NCI-H1105 treated with DMSO at 0.1 percent for 48 hours (cell line): ENCODE measurements at places on chromosomes 3 and 15.

DNA sequence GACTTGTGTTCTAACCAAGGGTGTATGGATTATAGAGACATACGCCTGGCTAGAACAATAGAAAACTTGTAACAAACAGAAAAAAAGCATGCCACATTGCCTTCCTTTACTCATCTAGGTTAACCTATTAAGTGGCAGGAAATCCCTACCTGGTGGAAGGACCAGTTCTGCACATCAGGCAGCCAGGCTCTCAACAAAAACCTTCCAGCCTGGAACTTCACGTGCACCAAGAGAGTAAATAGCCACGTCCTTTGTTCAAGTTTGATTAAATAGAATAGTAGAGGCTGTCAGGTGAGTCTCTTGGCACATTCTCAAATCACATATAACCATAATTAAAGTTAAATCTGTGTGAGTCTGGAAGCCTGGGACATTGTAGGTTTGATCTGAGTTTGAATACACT, 85.0 kb upstream of the DPH6 start:
- peak; percentile 22 for DNase-seq

DNA sequence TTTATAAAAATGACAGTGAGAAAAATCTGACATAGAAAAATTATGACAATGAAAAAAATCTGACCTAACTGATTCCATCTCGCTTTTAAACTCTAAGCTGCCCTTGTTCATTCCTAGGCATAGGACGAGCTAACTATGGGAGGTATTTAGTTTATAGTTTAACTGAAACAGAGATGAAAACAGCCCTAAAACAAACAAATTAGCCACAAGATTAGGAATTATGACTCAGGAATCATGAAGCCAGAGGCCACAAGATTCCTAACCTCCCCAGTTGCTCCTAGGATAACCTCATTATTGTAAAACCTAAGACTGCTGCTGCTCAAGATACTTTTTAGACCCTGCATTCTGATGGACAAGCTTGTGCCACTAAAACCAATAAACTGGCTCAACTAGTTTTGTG, 122.7 kb upstream of the MNS1 start:
- DNase-seq = no peak

DNA sequence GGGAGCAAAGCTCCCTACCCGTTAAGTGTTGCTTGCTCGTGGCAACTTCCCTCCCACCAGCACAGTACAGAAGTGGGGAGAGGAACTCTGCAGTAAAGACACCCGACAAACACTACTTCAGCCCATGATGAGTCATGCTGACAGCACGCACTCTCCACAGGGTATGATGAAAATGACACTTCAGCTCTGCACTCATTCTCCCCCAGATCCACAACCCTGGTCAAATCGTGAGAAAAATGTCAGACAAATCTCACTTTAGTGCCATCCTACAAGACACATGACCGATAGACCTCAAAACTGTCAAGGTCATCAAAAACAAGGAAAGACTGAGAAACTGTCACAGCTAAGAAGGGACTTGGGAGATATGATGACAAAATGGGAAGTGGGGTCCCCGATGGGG, 278.9 kb downstream of the OCA2 start:
- no peak for DNase-seq

- DNase-seq = no peak
These were observed 71.3 kb upstream of the VEPH1 start for GRCh38 chr3:157574531-157574930.

DNA sequence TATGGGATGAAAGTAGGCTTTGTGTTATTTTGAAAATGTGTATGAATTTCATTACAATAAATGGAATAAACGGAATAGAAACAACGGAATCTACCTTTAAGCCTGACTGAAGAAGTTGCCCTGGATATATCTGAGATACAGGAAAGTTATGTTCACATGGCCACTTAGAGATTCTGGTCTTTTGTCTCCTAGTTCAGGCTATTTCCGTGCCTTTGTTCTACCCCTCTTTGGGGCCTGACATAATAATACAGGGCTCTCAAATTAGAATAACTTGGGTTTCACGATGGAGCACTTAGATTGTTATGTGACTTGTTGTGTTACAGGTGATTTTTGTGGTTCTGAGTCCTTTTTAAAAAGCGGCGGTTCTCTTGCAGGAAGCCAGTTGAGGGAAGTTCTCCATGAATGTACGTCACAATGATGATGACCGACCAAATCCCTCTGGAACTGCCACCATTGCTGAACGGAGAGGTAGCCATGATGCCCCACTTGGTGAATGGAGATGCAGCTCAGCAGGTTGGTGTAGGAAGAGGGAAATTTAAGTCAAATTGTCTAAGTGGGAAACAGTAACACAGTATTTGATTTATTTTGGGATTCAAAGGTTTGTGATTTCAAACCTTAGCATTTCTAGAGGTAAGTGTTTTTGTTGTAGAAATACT, 72.8 kb downstream of the FNDC3B start:
- no peak for DNase-seq

DNA sequence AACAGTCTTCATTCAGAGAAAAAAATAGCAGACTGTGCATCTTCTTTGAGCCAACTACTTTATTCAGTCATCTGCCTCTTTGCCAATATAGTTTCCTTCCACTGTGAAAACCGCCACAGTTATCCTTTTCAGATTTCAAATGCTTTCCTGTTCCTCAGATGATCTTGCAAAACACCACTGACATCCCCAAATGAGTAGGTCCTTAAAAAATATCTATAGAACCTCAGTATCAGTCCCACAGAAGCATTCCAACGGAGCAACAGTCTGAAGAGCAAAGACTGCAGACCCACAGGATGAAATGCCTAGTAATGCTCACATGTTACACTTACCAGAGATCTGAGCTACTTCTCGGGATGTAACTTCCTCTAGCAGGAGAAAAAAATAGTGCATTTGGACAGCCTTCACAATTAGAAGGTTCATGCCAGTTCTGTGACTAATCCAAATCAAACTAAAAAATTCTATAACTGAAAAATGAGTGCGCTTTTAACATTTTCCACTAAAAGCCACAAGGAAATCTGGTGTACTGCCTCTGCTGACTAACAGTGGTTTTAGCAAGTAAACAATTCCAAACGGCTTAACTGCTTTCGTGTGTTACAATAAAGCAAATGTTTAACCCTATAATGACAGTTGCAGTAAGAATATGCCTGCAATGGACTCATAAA, at the start of gene ANKRD28:
TSS of gene ANKRD28 (minus strand) at position 338 of the 662 bp plus-strand sequence. CDS start 1,458 bp downstream, outside the sequence.
- no peak for DNase-seq

DNA sequence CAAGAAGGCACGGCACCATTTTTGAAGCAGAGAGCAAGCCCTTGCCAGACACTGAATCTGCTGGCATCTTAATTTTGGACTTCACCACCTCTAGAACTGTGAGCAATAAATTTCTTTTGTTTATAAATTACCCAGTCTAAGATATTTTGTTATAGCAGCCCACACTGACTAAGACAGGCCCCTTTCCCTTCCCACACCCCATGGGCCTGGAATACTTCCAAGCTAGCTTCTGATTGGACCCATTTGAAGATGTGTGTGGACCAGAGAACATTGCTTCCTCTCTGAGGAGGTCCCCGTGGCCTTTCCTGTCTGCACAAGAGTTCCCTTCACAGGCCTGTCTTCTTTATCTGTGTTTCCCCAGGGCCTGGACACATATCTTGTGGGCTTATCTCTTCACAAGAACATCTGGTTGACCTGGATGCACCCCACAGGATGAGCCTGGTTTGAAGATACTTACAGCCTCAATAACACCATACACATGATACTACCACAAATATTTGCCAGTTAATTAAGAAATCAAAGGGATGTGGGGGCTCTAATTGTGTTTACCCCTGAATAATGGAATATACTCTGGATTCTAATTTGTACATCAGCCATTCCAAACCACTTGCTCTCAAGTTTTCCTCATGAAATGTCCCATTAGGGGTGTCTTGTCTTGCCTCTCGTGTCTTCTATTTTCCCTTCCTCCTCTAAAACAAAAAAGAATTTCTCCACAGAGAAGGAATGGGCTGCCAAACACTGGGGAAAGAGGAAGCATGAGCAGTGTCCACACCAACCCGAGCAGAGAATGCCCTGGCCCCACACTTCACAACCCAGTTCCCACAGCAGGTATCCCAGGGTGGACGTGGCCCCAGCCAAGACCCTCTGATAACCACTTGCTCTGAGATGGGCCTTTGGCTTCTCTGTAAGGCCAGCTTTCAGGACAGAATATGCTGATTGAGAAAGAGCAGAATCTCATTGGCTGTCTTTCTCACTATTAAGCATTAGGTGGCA, 42.5 kb downstream of the GLB1 start:
- DNase-seq = no peak

- no peak for DNase-seq
These were observed 9.7 kb upstream of the ARID3B start for GRCh38 chr15:74531144-74531811.

- DNase-seq = no peak
These were observed 17.7 kb downstream of the NTRK3 start for GRCh38 chr15:88238618-88239430.

GRCh38 chr3:89436846-89437245, 329.4 kb downstream of the EPHA3 start:
- no peak for DNase-seq

DNA sequence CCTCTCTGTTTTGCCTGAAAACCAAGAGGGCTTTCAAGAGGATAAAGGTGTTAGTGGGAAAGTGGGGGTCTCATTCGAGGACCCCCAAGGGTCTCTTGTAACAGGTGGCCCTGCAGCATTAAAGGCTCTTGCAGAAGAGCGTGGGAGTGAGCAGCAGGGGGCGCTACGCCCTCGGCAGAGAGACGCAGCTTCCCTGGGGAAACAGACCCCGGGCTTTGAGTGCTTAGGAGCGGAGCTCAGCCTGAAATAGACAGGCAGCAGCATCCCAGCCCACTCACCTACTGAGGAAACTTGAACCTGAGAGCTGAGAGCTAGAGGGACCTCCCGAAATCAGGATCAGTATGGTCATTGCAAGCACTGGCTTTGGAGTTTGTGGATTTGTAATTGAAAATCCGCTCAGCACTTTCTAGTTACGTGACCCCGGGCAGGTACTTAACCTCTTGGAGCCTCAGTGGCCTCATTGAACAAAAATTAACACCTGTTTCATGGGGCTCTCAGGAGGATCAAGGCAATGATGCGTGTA, 25.7 kb downstream of the RPLP1 start:
- DNase-seq = peak; percentile 79

GRCh38 chr3:50275996-50276761, 2.7 kb upstream of the LSMEM2 start:
- no peak for DNase-seq

DNA sequence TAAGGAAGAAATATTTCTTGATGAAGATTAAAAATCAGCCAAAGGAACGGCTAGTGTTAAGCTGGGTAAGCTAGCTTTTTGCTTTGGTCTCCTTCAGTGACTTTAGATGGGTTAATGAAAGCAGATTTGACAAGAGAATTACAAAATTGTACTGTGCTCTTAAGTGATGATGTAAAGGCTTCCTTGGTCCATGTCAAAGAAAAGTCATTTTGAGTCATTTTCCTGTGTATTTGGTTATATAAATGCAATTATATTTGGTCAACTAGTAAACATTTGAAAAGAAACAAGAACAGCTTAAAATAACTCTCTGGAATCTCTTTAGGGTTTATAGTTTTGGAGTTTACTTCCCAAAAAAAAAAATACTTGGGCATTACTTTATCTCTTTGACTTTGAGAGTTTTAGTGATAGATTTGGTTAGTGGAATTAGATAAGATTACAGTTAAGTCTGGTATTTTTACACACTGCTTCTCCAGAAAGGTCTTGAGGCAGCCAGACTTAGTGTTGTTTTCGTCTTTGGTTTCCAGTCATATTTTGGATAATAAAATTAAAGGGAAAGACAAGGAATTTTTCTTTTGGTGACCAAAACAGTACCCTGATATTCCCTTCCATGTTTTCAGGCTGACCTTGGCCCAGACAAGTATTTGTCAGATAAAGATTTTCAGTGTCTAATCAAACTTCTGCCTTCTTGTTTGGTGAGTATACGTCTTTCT, 42.3 kb downstream of the PDHB start:
- DNase-seq = no peak

GRCh38 chr3:17431004-17431403, 311.4 kb downstream of the TBC1D5 start:
- DNase-seq = peak; percentile 39

GRCh38 chr15:76204109-76204845, 107.0 kb downstream of the ETFA start:
- DNase-seq = no peak

GRCh38 chr15:74397239-74398068, 30.0 kb upstream of the CYP11A1 start:
- no peak for DNase-seq

- DNase-seq = peak; percentile 72
These were observed 716 bp downstream of the SMC4 start for GRCh38 chr3:160400030-160400701.

GRCh38 chr3:143840636-143841035, 7.6 kb downstream of the SLC9A9 start:
- no peak for DNase-seq

GRCh38 chr3:60771766-60772165, 479.5 kb downstream of the FHIT start:
- DNase-seq = no peak

DNA sequence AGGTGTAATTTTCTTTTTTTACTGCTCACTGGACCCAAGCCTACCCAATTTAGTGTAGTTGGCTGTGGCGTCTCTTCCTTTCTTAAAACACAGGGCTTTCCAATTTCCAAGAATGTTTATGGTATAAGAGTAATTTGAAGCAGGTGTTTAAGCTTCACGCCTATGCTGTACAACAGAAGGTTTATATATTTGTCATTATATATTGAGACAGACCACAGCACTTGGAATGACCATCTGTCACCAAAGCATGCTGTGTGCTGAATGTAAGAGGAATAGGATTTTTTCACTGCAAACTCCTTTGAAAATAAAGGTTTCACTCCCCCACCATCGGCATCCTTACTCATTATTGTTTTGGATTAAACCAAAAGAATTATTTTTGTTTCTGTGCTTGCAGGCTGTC, 325.7 kb downstream of the OTOL1 start:
- DNase-seq = peak; percentile 73

- DNase-seq = peak; percentile 50
These were observed 107.0 kb upstream of the PFN2 start for GRCh38 chr3:150077581-150078247.

DNA sequence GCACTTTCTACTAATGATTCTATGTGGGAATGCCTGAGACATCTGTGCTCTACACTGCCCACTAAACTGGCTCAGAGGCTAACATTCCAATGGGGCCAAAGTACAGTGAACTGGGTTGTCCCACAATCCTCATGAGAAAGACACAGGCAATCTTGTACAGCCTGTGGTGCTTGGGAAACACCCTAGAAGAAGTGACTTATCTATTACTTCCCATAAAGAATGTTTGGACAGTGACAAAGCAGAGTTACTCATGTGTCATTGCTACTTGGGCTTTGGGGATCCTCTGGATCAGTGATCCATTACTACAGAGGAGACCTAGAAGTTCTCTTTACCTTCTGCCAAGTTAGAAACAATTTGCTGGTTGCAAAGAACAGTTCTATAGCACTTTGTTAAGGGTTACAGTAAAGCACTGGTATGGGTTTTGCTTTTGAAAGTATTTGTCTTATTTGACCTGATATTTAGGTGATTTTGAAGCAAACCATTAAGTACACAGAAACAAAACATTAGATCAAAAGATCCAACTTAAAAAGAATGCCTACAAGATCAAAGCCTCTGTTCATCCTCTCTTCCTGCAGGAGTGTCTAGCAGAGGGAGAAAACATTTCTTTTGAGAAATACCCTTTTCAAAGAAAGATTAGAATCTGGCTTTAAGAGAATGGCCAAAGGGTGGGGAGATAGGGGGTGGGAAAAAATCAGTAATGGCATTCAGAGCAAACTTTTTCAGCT, 75.8 kb downstream of the CTNNB1 start:
- no peak for DNase-seq
